Activated naive CD4-positive, alpha-beta T cell treated with anti-CD3 and anti-CD28 coated beads, Interleukin-2, amount 50 U/mL, for 72 hours (primary cell): ENCODE measurements at places on chromosomes 7 and 10. TPM values are rescaled to one million over a fixed set of nuclear protein-coding genes. Genes with fewer than 3 reads are reported as not detected.

The HTR5A gene
- not detected for total RNA-seq

The PDK4 gene
- total RNA-seq = not detected

The NRP1 gene
- total RNA-seq = 0.30 TPM

The CCZ1B gene
- 90.1 TPM for total RNA-seq

The NXPH1 gene
- not detected for total RNA-seq

The HOXA11 gene
- not detected for total RNA-seq

The ELOVL3 gene
- total RNA-seq = 0.50 TPM

GRCh38 chr7:696812-697551 is 29.5 kb upstream of the DNAAF5 start:
- DNase-seq = no peak

DNA sequence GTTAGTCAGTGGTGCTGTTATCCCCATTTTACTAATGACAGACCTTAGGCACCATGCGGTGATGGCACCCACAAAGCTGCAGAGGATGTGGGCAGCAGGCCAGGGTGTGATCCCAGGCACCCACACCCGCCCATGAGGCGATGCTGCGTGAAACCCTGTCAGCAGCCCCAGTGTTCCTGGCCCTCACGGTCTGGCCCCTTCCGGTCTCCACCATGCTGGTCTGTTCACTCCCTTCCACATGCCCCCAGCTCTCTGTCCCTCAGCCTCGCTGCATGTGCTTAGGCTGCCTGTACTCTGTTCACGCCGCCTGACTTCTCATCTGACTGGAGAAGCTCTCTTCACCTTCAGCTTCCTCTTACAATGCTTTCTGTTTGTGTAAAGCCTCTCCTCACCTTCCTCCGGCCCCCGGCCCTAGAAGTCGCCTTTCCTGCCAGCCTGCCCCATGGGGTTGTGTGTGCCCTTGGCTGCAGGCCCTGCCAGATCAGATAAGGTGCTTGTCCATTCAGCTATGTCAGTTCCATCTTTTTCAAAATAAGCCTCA is 17.6 kb upstream of the ORAI2 start:
- DNase-seq = peak; percentile 89

DNA sequence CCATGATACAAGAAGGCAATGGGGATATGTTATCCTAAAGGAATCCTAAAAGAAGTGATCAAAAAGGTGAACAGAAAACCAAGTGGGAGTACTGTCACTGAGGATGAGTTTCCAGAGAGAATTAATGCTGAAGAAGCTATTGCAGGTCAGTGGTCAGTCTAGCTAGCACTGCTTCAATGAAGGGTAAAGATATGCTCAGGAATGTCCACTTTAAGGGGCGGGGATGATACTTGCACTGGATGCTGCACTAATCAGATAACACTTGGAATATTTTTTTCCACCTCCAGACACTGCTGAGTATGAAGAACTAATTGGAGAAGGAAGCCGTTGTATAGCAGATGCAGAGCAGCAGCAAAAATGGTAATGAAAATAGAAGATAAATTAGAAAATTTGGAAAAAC is 75.3 kb downstream of the LRRC17 start:
- DNase-seq = no peak

GRCh38 chr7:66970310-66970709 is 25.1 kb downstream of the SBDS start:
- DNase-seq = no peak

DNA sequence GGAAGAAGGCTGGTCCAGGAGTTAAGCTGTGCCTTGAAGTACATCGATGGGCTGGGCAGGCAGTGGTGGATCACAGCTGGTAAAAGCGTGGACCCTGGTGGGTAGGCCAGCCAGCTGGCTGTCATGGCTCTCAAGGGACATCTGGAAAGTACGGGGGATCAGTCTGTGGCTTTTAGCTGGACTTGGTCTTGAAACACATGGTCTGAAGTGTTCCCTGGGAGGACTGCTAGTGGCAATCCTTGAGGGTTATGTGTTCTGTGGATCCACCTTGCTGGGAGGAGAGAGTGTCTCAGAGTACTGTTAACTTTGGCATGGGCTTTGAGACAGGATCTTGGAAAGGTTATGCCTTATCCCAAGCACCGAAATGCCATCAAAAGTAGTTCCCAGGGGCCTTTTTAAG is 754.3 kb downstream of the SUGCT start:
- DNase-seq = no peak

DNA sequence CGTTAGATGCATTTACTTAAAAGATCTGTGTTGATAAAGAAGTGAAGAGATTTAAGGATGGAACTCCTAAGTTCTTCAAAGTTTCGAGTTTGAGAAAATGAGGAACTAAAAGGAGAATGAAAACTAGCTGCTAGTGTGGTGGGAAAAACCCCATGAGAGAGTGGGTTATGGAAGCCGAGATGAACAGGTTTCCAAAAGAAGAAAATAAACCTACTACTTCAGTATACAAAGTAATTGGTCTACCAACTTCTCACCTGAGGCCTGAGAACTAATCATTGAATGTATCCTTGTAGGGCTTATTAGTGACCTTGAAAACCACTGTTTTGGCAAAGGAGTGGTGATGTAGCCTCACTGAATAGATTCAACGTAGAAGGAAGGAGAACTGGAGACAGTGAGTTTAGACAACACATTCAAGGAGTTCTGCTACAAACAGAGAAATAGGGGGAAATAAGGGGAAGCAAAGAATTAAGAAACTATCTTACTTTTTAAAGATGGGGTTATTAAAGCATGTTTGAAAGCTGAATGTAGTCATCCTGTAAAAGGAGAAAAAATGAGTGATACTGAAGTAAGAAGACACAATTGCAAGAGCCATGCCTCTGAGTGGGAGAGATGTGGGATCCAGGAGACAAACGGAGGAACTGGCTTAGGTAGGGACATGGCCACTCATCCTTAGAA is 50.8 kb downstream of the CH25H start:
- DNase-seq = no peak

DNA sequence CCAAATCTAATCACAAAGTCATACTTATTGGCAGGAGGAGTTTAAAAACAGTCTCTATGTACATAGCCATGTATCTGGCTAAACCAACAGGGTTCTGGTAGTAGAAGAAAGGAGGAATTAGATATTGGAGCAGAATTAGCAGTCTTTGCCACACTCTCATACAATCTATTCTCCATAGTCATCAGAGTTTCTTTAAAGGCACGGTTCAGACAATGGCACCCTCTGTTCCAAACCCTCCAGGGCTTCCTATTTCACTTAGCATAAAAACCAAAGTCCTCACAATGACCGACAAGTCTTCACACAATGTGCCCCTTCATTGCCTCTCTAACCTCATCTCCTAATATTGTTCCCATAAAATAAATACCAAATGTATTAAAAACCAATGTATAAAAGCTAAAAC is 12.7 kb downstream of the ZNF438 start:
- DNase-seq = no peak

- no peak for DNase-seq
Observed at GRCh38 chr10:18264466-18265050, 124.3 kb downstream of the CACNB2 start.

DNA sequence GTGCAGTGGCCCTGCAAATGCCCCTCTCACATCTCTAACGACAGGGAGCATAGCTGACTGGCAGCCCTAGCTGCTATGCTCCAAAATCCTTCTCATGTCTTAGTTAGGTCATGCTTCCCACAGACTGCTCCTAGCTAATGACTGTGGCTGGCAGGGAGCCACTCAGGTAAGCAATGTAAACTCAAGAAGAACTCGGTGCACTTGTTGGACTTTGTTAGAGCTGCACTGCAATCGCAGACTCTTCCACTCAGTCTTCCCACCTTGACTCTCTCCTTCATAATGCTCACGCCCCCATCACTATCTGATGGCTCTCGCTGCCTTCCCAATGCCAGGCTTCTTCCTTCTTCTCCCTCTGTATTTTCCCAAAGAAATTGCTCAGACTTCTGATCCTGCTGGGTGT is 24.0 kb downstream of the OR9A2 start:
- DNase-seq = no peak

DNA sequence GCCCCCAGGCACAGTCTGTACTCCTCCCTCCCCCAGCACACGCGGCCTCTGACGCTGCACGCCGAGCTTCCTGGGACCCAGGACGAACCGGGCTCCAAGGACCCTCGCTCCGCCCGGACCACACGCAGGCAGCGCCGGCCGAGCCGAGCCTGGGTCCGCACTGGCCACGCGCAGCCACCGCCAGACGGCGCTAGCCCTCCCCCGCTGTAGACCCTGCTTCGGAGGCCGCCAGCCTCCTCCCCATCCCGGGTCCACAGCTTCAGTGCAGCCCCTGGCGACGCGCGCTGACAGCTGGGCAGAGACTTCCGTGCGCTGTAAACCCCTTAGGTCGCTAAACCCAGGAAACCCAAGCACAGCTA is 936 bp upstream of the TCERG1L start:
- DNase-seq = peak; percentile 37

DNA sequence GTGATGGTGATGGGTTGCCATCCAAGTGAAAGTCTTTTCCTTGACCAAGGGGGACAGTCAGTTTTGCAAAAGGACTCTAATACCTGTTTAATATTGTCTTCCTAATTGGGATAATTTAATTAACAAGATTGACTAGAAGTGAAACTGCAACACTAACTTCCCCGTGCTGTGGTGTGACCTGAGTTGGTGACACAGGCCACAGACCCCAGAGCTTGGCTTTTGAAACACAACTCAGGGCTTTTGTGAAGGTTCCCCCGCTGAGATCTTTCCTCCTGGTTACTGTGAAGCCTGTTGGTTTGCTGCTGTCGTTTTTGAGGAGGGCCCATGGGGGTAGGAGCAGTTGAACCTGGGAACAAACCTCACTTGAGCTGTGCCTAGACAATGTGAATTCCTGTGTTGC is 6.9 kb downstream of the PPIF start:
- no peak for DNase-seq

- DNase-seq = no peak
Observed at GRCh38 chr10:105837951-105838350, 1196.9 kb downstream of the SORCS3 start.

- no peak for DNase-seq
Observed at GRCh38 chr7:93242106-93242505, 9.9 kb downstream of the VPS50 start.

GRCh38 chr7:5441840-5442503 is 18.3 kb upstream of the TNRC18 start:
- DNase-seq = no peak

DNA sequence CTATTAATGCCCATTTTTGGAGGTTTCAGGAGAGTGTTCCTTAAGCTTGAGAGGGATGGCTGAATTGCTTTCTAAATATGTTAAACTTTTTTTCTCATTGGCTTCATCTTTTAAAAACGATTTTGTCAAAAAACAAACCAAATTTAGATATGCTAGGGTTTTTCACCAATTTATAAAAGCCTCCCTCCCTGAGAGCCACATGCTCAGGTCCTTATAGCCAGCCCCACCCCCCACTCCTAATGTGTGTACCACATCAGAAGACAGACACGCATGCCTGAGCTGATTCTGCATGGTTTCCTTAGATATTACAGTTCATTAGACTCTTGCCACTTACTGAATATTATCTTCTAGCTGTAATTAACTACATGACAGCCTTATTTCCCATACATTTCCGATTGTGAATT is 2.0 kb downstream of the CUL1 start:
- DNase-seq = peak; percentile 43

DNA sequence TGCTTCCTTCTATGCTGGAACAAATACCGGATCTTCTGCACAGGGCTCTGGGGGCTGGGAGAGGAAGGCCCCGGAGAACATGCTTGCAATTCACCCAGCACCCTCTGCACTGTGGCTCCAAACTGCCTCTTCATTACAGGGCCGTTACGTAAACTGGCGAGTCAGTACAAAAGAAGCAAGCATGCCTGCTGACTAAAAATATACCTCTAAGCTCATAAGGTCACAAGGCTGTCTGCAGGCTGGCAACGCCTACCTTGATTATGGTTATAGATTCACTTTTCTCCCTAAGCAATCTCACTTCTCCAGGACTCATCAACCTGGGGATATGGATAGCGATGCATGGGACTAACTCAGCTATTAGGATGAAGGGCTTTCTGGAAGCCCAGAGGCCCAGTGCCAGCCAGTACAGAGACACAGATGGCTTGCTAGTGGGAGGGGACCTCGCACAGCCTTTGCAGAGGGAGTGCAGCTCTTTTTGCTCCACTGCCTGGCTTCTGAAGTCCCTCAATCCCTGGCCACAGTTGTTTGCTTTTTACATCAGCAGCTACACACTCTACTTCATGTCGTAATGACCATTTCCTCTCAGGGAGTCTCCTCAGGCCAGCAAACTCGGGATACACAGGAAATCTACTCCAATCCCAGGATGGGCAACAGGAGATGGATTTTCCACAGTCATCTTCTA is 96.1 kb downstream of the SH3PXD2A start:
- DNase-seq = peak; percentile 35

GRCh38 chr7:70699271-70699670 is 432.7 kb upstream of the GALNT17 start:
- no peak for DNase-seq

DNA sequence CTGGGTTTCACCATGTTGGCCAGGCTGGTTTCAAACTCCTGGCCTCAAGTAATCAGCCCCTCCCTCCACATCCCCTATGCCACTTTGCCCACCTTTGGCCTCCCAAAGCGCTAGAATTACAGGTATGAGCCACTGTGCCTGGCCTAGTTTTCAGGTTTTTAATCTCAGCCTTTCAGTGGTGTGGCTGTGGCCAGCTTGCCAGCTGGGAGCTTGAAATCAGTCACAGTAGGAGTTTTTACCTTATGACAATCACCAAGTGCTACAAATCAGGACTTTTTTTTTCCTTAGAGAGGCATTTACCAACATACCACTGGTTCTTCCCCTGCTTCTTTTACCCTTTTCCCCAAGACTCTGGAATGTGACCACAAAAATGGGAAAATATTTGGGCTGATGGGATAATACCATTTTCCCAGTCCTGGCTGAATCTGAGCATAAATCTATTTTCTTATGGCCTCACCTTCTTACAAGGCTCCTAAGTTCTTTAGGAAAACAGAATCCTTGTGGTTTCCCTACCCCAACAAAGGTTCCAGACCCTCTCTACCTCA is 6.2 kb downstream of the STEAP4 start:
- no peak for DNase-seq

DNA sequence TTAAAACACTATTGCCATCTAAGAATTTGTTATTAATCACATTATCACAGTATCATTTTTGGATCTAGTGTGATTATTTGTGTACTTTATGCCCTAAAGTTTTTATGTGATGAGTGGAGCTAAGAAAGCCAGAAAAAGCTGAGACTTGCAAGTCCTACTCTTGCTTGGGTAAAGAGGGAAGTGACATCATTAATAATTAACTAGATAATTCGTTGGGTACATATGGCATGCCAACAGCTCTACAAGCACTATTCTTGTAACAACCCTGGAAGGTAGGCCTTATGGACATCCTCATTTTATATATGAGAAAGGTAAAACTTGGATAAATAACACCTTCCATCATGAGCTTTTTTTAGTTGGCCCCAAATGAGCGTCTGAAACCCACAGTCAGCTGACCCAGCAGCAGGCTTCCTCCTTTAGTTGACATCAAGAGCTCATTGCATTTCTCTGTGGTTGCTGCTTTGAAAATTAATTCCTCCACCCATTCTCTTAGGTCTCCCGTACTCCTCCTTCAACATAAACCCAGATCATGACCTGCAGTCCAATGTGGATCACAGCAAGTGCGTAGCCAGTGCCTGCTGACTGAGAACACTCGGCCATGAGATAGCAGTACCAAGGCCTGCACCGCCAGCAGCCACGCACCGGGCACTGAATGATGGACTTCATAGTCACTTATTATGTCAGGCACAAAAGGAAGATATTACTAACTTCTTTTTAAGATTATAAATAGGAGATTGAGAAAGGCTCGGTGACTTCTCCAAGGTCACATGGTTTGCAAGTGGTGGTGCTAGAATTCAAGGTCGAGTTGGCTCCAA is 292.0 kb upstream of the AOAH start:
- no peak for DNase-seq
